ENCODE measurements at places on chromosomes 13 and 19.

- no peak overlapping the region for H3K4me3 ChIP-seq
- no peaks in the 10 kb centered on the region for H3K4me1 ChIP-seq
- no peaks in the 10 kb centered on the region for H3K27me3 ChIP-seq
- no peaks in the 10 kb centered on the region for H3K36me3 ChIP-seq
Measured at GRCh38 chr13:98108341-98108740, 34.6 kb upstream of the FARP1 start.

GRCh38 chr13:53272873-53273272, 244.3 kb downstream of the OLFM4 start:
- H3K4me3 ChIP-seq: no peak overlapping the region
- no peak overlapping the region for H3K27ac ChIP-seq
- H3K27me3 ChIP-seq: no peaks in the 10 kb centered on the region
- no peaks in the 10 kb centered on the region for H3K36me3 ChIP-seq
- DNase-seq: no peak
- no peaks in the 10 kb centered on the region for H3K4me1 ChIP-seq

- H3K27me3 ChIP-seq: no peaks in the 10 kb centered on the region
- H3K36me3 ChIP-seq: no peaks in the 10 kb centered on the region
- no peak overlapping the region for H3K4me3 ChIP-seq
- no peak for DNase-seq
- H3K27ac ChIP-seq: no peak overlapping the region
Measured at GRCh38 chr13:35502456-35502855, 26.0 kb upstream of the MAB21L1 start.

- H3K27me3 ChIP-seq: no peaks in the 10 kb centered on the region
- DNase-seq: no peak
- no peak overlapping the region for H3K4me3 ChIP-seq
- no peak overlapping the region for H3K27ac ChIP-seq
- H3K36me3 ChIP-seq: no peaks in the 10 kb centered on the region
Measured at GRCh38 chr19:8738377-8738776, 16.9 kb downstream of the OR2Z1 start.

GRCh38 chr13:100491164-100491842, 97.3 kb downstream of the GGACT start:
- peaks cover 3% of the 10 kb centered on the region for H3K4me1 ChIP-seq
- H3K36me3 ChIP-seq: no peaks in the 10 kb centered on the region
- no peak overlapping the region for H3K27ac ChIP-seq
- no peaks in the 10 kb centered on the region for H3K27me3 ChIP-seq
- H3K4me3 ChIP-seq: no peak overlapping the region

DNA sequence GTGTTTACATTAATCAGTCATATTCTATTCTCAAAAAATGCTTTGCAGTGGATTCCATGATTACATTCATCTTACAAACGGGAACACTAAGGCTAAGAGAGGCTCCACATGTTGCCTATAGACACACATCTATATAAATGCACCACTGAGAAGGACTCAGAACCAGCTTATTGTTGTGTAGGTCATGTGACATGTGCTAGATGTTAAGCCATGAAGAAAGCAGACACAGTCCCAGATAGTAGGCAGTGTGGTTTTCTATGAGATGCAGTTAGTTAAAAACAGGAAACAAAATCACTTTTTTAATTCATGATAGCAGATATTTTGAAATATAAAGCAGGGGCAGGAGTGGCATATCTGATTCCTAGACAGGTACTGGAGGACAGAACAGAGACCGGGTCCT, 10.7 kb downstream of the SIGLEC6 start:
- no peaks in the 10 kb centered on the region for H3K36me3 ChIP-seq
- no peaks in the 10 kb centered on the region for H3K4me1 ChIP-seq
- no peak overlapping the region for H3K4me3 ChIP-seq
- H3K27me3 ChIP-seq: no peaks in the 10 kb centered on the region
- no peak for DNase-seq
- no peak overlapping the region for H3K27ac ChIP-seq

GRCh38 chr13:102250448-102250847, 151.4 kb downstream of the FGF14 start:
- H3K36me3 ChIP-seq: no peaks in the 10 kb centered on the region
- H3K4me3 ChIP-seq: no peak overlapping the region
- no peaks in the 10 kb centered on the region for H3K4me1 ChIP-seq
- H3K27ac ChIP-seq: no peak overlapping the region

GRCh38 chr19:6062274-6062673, 48.0 kb downstream of the RFX2 start:
- no peaks in the 10 kb centered on the region for H3K36me3 ChIP-seq
- H3K27ac ChIP-seq: peak overlapping the region; percentile 90
- H3K4me3 ChIP-seq: no peak overlapping the region
- peaks cover 94% of the 10 kb centered on the region for H3K4me1 ChIP-seq
- no peaks in the 10 kb centered on the region for H3K27me3 ChIP-seq

DNA sequence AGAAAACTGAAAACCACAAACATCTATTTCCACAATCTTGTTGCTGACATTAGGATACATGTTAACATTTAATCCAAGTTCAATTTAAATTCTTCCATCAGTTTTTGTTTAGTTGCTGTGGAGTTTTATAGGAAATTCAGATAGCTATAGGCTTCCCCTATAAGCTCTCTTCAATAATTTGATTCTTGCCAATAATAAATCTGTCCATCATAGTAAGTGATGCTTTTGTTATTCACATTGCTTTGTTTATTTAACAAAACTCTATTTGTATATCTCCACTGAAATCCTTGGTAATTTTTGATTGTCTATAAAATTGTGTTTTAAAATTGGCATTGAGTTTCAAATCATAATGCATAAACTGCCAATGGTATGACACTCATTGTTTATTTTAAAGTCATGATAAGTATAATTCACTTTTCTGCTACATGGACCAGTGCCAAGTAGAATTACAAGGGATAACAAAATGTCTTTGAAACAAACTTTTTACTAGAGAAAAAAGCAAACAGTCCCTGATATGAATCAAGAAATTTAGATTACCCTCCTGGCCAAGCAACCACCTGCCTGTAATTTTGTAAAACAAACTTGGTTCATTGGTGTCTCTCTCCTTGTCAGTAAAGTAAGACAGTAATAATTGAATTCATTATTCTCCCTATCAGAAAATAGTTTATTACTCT, 577.3 kb upstream of the GPC6 start:
- no peaks in the 10 kb centered on the region for H3K36me3 ChIP-seq
- H3K4me1 ChIP-seq: no peaks in the 10 kb centered on the region
- no peak for DNase-seq
- H3K27me3 ChIP-seq: no peaks in the 10 kb centered on the region
- no peak overlapping the region for H3K4me3 ChIP-seq

DNA sequence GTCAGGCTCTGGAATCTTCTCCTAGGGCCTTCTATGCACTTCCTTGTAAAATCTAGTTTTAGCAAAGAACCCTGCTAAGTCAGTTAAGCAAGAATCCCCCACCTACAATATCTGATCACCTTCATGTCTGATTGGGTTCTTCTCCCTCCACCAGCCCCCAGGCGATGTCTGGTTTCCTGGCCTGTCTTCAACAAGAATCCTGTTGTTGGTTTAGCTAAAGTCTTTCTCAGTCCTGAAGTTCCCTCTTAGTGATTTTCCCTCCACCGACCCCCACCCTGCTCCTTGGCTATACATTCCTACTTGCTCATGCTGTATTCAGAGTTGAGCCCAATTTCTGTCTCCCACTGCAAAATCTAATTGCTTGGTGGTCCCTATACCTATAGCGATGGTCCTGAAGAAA, 35.2 kb upstream of the SLC46A3 start:
- H3K27ac ChIP-seq: peak overlapping the region; percentile 49
- no peaks in the 10 kb centered on the region for H3K36me3 ChIP-seq
- DNase-seq: no peak
- H3K4me3 ChIP-seq: no peak overlapping the region
- H3K4me1 ChIP-seq: peaks cover 14% of the 10 kb centered on the region

DNA sequence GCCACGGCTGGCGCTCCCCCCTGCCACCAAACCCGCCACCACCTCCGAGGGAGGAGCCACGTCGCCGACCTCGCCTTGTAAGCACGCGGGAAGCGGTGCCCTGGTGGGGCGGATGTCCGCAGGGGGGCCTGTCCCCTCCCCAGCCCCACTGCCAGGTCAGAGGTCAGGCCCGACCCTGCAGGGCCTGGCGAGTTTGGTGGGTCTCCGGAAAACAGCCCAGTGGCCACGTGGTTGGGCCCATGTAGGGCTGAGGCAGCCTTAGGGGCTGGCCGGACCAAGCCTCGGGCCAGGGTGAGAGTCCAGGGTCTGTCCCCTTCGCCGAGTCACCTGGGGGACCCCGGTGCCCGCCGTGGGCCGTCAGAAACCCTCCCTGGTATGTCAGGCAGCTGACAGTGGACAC, 26.5 kb downstream of the SMIM24 start:
- H3K27ac ChIP-seq: peak overlapping the region; percentile 69
- peaks cover 19% of the 10 kb centered on the region for H3K4me1 ChIP-seq
- peaks cover 48% of the 10 kb centered on the region for H3K36me3 ChIP-seq
- DNase-seq: no peak
- no peaks in the 10 kb centered on the region for H3K27me3 ChIP-seq

DNA sequence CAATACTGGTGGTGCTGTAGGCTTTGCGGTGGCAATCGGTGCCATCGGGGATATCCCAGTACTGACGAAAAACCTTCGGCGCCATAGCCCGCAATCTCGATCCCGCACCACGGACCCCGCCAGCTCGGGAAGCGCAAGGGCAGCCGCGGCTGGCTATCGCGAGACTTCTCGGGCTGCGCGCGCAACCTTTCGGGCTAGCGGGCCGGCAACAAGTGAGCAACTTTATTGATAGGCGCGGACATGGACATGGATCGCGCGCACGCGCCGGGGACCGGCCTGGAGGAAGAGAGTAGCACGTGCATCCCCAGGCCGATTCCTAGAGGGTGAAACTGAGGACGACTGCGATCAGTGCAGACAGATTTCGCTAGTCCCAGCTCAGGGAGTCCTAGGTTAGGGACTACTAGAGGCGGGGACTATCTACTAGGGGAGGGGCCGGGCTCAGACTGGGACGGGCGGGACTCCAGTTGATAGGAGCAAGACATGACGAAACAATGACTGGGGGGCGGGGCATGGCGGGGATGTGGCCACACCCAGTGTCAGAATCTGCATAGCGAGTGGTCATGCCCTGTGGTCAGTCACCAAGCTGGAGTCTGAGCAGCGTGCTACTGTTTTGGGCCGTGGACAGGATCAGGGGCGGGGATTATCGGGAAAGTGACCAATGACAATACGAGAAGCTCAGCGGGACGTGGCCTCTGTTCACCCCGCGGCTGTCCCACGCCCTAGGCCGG, at the start of gene NDUFA11:
NDUFA11 (minus strand) TSS at position 167 of the 728 bp plus-strand sequence; CDS start at position 85, 82 bp downstream.
- DNase-seq: peak; percentile 99
- H3K4me3 ChIP-seq: peak within 1 kb of the TSS; percentile 85
- H3K4me1 ChIP-seq: peaks cover 21% of the 10 kb centered on the region
- H3K27ac ChIP-seq: peak within 1 kb of the TSS; percentile 89
- H3K36me3 ChIP-seq: no peaks in the 10 kb centered on the region
- H3K27me3 ChIP-seq: no peaks in the 10 kb centered on the region

- peak overlapping the region; percentile 92 for H3K27ac ChIP-seq
- peaks cover 16% of the 10 kb centered on the region for H3K27me3 ChIP-seq
- peak; percentile 92 for DNase-seq
- H3K36me3 ChIP-seq: no peaks in the 10 kb centered on the region
Measured at GRCh38 chr19:45405435-45406225, 761 bp upstream of the PPP1R13L start.

- peak; percentile 41 for DNase-seq
- H3K4me1 ChIP-seq: peaks cover 42% of the 10 kb centered on the region
- no peaks in the 10 kb centered on the region for H3K27me3 ChIP-seq
- no peaks in the 10 kb centered on the region for H3K36me3 ChIP-seq
- H3K4me3 ChIP-seq: no peak overlapping the region
Measured at GRCh38 chr19:10566658-10567410, 1.0 kb upstream of the KRI1 start.

DNA sequence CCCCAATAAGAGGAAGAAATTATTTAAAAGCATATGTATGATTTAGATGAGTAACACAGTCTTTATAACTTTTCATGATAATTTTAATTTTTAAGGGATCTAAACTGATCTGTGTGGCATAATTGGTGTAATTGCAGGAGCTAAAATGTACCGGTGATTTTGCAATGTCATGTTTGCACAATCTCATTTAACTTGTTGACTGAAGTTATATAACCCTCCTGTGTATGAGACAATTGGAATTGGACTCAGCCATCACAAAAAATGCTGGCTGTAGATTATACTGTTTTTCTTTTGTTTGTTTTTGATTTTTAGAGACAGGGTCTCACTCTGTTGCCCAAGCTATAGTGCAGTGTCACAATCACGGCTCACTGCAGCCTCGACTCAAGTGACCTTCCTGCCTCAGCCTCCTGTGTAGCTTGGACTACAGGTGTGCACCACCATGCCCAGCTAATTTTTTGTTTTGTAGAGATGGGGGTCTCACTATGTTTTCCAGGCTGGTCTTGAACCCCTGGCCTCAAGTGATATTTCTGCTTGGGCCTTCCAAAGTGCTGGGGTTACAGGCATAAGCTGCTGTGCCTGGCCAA, 26.1 kb downstream of the FGF9 start:
- H3K27me3 ChIP-seq: no peaks in the 10 kb centered on the region
- H3K36me3 ChIP-seq: no peaks in the 10 kb centered on the region
- no peaks in the 10 kb centered on the region for H3K4me1 ChIP-seq
- no peak for DNase-seq
- no peak overlapping the region for H3K27ac ChIP-seq

DNA sequence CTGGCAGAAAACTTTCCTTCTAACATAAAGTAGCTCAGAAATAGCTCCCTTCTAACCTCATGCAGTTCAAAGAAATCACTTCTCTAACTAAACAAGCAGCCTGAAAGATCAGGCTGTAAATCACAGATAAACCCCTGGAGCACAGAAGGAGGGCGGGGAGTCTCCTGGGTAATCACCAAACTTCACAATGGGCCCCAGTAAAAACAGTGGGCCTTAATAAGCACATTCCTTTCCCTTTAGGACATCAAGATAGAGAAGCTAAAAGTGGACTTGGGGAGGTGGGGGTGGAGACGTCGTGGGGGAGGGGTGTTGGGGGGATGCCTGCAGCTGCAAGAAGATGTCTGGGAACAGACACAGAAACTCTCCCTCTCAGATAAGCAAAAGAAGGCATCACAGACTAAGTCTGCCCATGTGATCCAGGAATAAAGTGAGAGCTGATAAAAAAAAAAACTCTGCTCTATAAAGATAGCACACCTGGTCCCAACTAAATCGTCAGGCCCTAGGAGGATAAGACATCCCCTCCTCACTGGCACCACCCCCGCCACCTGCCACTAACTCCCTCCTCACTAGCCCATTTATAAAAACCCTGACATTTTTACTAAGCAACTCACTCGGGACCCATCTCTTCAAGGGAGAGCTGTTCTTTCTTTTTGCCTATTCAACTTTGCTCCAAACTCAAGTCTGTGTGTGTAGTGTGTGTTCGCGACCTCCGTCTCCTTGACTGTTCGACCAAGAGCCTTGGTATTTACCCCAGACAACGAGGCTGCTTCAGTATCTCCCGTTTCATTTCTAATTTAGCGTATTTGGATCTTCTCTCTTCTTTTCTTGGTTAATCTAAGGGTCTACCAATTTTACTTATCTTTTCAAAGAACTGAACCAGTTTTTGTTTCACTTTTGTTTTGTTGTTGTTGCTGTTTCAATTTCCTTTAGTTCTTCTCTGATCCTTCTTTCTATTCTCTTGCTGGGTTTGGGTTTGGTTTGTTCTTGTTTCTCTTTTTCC, 31.7 kb downstream of the DNAJC15 start:
- H3K36me3 ChIP-seq: no peaks in the 10 kb centered on the region
- H3K4me1 ChIP-seq: peaks cover 42% of the 10 kb centered on the region
- DNase-seq: no peak

Data from transverse colon (tissue), 4 donors.